ENCODE measurements at places on chromosomes 5 and 9.

GRCh38 chr5:149869411-149869821, 75.2 kb downstream of the PDE6A start:
- DNase-seq, result no peak

GRCh38 chr9:34282096-34282495, 47.0 kb downstream of the KIF24 start:
- DNase-seq, result no peak

- no peak for DNase-seq
Measured at GRCh38 chr5:55708732-55709131, 3.4 kb downstream of the SLC38A9 start.

- DNase-seq, result no peak
Measured at GRCh38 chr5:92956886-92957285, 624.1 kb downstream of the NR2F1-AS1 start.

GRCh38 chr5:59528202-59528862, 365.2 kb downstream of the PDE4D start:
- no peak for DNase-seq

All from naive thymus-derived CD8-positive, alpha-beta T cell (primary cell).